ENCODE measurements at places on chromosomes 4 and X. TPM values are rescaled to one million over a fixed set of nuclear protein-coding genes. Genes with fewer than 3 reads are reported as not detected.

GRCh38 chrX:40581336-40581920, 658 bp downstream of the ATP6AP2 start:
- H3K36me3 ChIP-seq: no peaks in the 10 kb centered on the region
- H3K4me1 ChIP-seq: peaks cover 64% of the 10 kb centered on the region
- DNase-seq: peak; percentile 85
- no peaks in the 10 kb centered on the region for H3K27me3 ChIP-seq
- H3K27ac ChIP-seq: peak overlapping the region; percentile 92

DNA sequence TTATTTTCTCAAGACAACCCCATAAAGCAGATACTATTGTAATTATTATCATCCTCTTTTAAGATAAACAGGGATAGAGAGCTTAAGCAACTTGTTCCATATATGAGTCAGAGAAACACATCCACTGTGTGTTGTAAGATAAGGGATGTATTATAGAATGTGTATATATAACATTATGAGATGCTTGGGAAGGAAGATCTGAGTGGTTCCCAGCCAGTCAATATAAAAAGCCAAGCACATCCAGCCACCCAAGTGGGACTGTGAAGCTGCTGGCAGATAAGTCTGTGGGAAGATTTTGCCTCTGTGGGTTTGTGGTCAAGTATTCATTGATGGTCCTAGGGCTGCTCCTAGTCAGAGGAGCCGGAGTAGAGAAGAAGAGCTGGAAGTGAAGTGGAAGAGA, 16.5 kb upstream of the BMPR1B start:
- H3K4me1 ChIP-seq: no peaks in the 10 kb centered on the region
- H3K4me3 ChIP-seq: no peak overlapping the region
- H3K27ac ChIP-seq: no peak overlapping the region
- no peak for DNase-seq
- H3K36me3 ChIP-seq: no peaks in the 10 kb centered on the region
- no peaks in the 10 kb centered on the region for H3K27me3 ChIP-seq

DNA sequence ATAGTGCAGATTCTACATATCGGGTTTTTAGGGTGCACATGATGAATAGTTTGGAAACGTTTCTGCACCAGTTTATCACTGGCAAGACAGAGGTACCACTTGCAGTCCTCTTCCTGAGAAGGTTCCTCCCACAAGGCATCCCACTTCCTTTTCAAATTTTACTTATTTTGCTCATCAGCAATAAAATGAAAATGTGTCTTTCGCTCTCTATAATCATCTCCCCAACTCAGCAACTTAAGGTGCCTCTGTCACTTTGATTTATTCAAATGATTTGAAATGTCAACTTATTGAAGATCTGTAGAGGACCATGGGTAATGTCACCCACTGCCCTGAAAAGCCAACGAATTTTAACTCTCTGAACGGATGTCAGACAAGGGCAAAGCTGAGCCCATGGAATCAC, 53.2 kb downstream of the VGLL1 start:
- H3K27me3 ChIP-seq: peaks cover 4% of the 10 kb centered on the region
- H3K36me3 ChIP-seq: no peaks in the 10 kb centered on the region
- no peak overlapping the region for H3K4me3 ChIP-seq

Gene CXCL8
- polyA plus RNA-seq: 328 TPM

Gene OPHN1
- 0.82 TPM for polyA plus RNA-seq

DNA sequence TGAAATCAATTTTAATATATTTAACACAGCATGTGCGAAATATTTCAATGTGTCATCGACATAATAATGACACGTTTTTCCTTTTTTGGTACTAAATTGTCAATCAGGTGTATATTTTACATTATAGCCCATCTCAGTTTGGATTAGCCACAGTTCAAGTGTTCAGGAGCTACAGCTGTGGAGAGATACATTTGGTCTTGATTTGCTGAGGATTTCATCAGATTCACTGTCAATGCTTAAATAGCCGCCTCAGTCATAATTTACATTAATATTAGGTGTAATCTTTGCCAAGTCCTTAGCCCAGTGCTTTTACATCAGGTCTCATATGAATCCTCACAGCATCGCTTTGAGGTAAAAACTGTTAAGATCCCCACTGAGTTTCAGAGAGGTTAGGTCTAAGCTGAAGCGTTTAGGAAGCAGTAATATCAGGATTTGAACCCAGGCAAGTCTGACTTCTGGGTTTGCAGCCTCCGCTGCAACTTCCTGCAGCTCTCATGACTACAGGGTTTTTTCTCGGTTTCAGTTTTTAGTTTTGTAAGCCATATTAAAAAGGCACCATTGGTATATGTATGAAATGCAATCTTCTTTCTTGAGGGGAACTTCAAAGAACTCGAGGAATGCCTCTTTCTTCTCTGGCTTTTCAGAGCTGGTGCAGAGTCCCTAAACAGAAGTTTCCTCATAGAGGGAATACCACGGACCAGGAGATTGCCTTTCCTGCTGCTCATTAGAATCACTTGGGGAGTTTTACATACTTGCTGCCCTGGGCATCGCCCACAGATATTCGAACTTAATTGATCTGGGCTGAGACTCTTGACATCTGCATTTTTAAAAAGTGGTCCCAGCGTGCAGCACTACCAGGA, 6.4 kb downstream of the MTM1 start:
- H3K4me3 ChIP-seq: peak overlapping the region; percentile 28
- H3K27ac ChIP-seq: peak overlapping the region; percentile 78
- no peaks in the 10 kb centered on the region for H3K36me3 ChIP-seq
- peaks cover 58% of the 10 kb centered on the region for H3K4me1 ChIP-seq

- no peak for DNase-seq
- H3K4me1 ChIP-seq: peaks cover 4% of the 10 kb centered on the region
- H3K4me3 ChIP-seq: no peak overlapping the region
- no peaks in the 10 kb centered on the region for H3K27me3 ChIP-seq
- no peak overlapping the region for H3K27ac ChIP-seq
- H3K36me3 ChIP-seq: no peaks in the 10 kb centered on the region
Observed at GRCh38 chr4:119136546-119136945, 914 bp downstream of the MYOZ2 start.

Gene SSX4B
- polyA plus RNA-seq: not detected

- H3K27me3 ChIP-seq: no peaks in the 10 kb centered on the region
- no peak for DNase-seq
- H3K4me3 ChIP-seq: no peak overlapping the region
- no peaks in the 10 kb centered on the region for H3K36me3 ChIP-seq
- peaks cover 38% of the 10 kb centered on the region for H3K4me1 ChIP-seq
Observed at GRCh38 chr4:139769364-139769763, 103.7 kb downstream of the MGST2 start.

DNA sequence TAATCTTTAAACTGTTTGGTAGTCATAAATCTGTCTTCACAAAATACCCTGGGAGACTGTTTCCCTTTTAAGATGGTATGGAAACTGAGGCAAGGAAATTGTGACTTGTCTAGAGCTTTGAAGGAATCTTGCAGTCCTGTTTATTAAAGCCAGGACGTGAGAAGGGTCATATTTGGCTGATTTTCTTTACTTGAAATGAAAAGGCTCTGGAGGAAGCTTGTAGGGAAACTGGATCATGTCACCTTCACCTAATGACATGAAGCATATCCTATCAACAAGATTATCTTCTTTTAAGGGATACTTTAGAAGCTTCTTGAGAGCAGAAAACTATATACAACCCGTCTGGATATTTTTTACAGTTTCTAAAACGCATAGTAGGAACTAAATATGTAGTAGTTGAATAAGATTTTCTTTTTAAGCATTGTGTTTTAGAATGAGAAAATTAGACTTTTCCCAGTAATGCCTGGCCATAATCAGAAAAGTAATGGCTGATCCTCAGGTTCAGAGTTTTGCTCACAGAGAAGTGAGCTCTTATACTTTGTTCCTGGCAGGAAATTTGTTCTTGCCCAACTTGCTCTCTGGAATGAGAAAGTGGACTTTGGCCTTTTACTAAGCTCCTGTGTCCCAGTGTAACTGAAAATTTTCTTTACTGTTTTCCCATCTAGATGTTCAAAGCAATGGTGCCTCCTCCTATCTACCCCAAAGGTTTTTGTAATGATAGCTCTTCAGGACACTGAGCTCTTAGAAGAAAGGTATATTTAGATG, 136.8 kb upstream of the AFF2 start:
- no peak overlapping the region for H3K4me3 ChIP-seq
- H3K27me3 ChIP-seq: no peaks in the 10 kb centered on the region
- no peaks in the 10 kb centered on the region for H3K4me1 ChIP-seq
- no peaks in the 10 kb centered on the region for H3K36me3 ChIP-seq

GRCh38 chr4:17324386-17324830, 187.5 kb downstream of the QDPR start:
- H3K27me3 ChIP-seq: no peaks in the 10 kb centered on the region
- no peak overlapping the region for H3K4me3 ChIP-seq
- no peaks in the 10 kb centered on the region for H3K36me3 ChIP-seq
- H3K27ac ChIP-seq: no peak overlapping the region
- no peaks in the 10 kb centered on the region for H3K4me1 ChIP-seq

GRCh38 chrX:148084611-148085010, 103.5 kb downstream of the FMR1NB start:
- no peak overlapping the region for H3K27ac ChIP-seq
- no peaks in the 10 kb centered on the region for H3K36me3 ChIP-seq
- no peaks in the 10 kb centered on the region for H3K27me3 ChIP-seq
- no peak overlapping the region for H3K4me3 ChIP-seq
- no peak for DNase-seq
- H3K4me1 ChIP-seq: no peaks in the 10 kb centered on the region

Gene ZCCHC12
- not detected for polyA plus RNA-seq

GRCh38 chr4:110963662-110964280, 340.9 kb upstream of the PITX2 start:
- H3K4me3 ChIP-seq: no peak overlapping the region
- no peaks in the 10 kb centered on the region for H3K36me3 ChIP-seq
- DNase-seq: no peak
- H3K4me1 ChIP-seq: no peaks in the 10 kb centered on the region

Gene GRPEL1
- 49.6 TPM for polyA plus RNA-seq

GRCh38 chrX:66015152-66015831, 24.6 kb downstream of the VSIG4 start:
- H3K4me1 ChIP-seq: peaks cover 100% of the 10 kb centered on the region
- H3K27ac ChIP-seq: peak overlapping the region; percentile 70
- H3K4me3 ChIP-seq: peak overlapping the region; percentile 70
- H3K36me3 ChIP-seq: peaks cover 30% of the 10 kb centered on the region
- peak; percentile 90 for DNase-seq

GRCh38 chr4:140858897-140859296, 102.7 kb upstream of the TBC1D9 start:
- no peak overlapping the region for H3K4me3 ChIP-seq
- H3K36me3 ChIP-seq: no peaks in the 10 kb centered on the region
- no peak overlapping the region for H3K27ac ChIP-seq
- peaks cover under 1% of the 10 kb centered on the region for H3K27me3 ChIP-seq
- H3K4me1 ChIP-seq: peaks cover 11% of the 10 kb centered on the region

DNA sequence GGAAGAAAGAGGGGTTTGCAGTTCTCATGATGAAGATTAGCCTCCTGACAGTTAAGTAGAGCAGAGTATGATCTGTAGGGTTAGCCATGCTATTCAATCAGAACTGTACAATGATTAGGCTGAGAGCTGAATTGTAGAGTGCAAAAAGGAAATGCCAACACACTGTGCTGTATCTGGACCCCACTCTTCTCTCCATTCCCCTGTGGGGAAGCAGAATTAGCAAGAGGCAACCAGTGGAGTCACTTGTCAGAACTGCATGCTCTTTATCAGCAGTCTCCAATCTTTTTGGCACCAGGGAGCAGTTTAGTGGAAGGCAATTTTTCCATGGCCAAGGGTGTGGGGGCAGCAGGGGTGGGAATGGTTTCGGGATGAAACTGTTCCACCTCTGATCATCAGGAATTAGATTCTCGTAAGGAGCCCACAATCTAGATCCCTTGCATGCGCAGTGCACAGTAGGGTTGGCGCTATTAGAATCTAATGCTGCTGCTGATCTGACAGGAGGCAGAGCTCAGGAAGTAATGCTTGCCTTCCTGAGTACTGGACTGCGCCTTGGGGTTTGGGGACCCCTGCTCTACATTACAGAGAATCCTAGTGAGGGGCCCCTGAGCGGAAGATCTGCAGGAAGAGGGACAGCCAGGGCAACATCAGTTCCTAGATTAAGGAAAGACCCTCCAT, 19.4 kb downstream of the TBC1D9 start:
- DNase-seq: no peak
- no peaks in the 10 kb centered on the region for H3K36me3 ChIP-seq
- H3K4me3 ChIP-seq: no peak overlapping the region
- no peaks in the 10 kb centered on the region for H3K27me3 ChIP-seq
- H3K27ac ChIP-seq: no peak overlapping the region

GRCh38 chr4:164440199-164440598, 313.7 kb upstream of the SMIM31 start:
- no peaks in the 10 kb centered on the region for H3K27me3 ChIP-seq
- H3K27ac ChIP-seq: no peak overlapping the region
- H3K36me3 ChIP-seq: no peaks in the 10 kb centered on the region
- H3K4me3 ChIP-seq: no peak overlapping the region
- H3K4me1 ChIP-seq: no peaks in the 10 kb centered on the region

DNA sequence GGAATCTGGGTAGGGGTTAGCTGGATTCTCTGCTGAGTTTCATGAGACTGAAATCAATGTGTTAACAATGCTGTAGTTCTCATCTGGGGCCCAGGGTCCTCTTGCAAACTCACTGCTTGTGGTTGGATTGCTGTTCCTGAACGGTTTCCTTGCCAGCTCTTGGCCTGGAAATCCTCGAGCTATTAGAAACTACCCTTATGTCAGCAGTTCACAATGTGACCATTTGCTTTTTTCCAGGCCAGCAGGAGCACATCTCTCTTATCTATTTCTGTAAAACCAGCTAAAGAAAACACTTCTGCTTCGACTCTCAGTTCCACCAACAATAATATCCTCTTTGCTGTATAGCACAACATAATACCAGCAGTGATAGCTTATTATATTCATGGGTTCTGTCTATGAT, 140.1 kb upstream of the TRAM1L1 start:
- no peak overlapping the region for H3K4me3 ChIP-seq
- no peaks in the 10 kb centered on the region for H3K4me1 ChIP-seq
- H3K27me3 ChIP-seq: no peaks in the 10 kb centered on the region
- no peak for DNase-seq
- no peaks in the 10 kb centered on the region for H3K36me3 ChIP-seq
- H3K27ac ChIP-seq: no peak overlapping the region

DNA sequence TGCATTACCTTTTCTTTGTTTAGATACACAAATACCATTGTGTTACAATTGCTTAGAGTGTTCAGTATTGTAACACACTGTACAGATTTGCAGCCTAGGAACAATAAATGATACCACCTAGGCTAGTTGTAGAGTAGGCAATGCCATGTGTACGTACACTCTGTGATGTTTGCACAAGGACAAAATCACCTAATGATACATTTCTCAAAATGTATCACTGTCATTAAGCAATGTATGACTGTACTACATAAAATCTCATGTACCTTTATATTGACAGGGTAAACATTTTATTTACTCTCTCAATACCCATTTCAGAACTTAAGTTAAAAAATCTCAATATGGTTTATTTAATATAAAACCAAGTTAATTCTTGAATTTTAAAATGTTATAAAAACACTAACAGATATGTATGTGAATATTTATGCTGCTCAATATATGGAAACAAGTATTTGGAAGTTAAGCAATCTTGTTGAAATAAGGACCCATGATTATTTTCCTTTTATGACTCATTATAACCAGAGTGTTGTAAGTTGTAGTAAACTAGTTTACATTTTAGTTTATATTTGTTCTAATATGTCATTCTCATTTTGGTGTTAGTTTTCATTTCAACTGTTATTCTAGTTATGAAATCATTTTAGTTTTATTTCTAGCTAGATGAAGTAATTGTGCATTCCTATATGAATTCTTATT, 409.2 kb downstream of the TLL1 start:
- no peaks in the 10 kb centered on the region for H3K36me3 ChIP-seq
- no peak overlapping the region for H3K4me3 ChIP-seq
- H3K27me3 ChIP-seq: no peaks in the 10 kb centered on the region
- no peak overlapping the region for H3K27ac ChIP-seq
- no peak for DNase-seq

Measured in CD14-positive monocyte (primary cell).